ENCODE measurements at places on chromosomes 2 and 18.

DNA sequence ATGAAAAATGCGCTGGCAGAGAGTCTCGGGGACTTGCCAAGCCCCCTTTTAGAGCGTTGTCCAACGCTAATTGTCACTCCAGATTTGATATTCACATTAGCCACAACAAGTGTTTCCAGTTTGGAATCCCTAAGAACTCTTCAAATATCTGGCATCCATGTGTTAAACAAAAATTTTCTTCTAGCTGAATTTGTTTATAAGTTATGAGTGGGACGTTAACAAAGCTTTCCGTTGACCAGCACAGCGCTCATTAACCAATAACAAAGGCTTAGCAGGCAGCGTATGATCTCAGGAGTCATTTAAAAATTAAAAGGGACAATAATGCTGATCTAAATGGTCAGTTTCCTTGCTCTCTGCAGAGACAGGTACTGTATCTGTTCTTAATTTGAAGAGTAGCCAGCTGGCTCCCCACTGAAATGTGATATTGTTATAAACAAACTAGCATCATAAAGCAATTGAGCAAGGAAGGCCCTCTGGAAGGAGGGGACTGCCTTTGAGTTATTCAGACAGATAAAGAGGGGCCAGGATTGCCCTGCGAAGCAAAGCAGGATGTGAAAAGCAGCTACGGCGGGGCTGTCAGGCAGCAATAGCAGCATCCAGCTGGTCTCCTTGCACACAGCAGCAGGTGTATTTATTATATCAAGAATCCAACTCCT, 337.2 kb upstream of the SALL3 start:
- DNase-seq: no peak

GRCh38 chr2:168171059-168171762, 76.2 kb downstream of the STK39 start:
- DNase-seq: no peak

DNA sequence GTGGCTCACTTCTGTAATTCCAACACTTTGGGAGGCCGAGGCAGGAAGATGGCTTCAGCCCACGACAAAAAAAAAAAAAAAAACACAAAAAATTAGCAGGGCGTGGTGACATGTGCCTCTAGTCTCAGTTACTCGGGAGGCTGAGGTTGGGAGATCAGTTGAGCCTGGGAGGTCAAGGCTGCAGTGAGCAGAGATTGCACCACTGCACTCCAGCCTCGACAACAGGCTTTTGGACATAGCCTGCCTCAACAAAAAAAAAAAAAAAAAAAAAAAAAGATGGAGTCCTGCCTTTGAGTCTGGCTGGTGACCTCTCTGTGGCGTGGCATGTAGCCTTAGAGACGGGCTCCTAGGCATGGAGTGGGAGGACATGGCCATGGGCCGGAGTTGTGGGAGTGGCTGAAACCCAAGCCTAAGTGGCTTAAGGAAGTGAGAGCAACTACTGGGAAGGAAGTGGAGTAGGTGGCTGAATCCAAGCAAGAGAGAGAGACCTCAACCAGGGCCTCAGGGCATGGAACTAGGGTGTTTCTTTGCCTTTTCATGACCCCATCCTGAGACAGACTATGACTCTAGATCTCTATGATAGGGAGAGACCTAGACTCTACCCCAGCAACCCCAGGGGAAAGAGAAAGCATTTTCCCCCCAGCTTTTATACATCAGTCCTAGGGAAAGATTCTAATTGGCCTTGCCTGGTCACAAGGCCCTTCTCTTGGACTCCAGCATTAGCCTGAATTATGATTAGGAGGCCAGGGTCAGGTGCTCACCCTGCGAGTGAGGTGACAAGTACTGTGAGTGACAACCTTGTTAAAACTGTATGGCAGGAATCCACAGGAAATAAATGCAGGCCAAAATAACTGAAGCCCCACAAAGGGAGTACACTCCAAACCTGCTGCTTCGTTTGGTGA, 34.2 kb downstream of the NPAS2 start:
- no peak for DNase-seq

DNA sequence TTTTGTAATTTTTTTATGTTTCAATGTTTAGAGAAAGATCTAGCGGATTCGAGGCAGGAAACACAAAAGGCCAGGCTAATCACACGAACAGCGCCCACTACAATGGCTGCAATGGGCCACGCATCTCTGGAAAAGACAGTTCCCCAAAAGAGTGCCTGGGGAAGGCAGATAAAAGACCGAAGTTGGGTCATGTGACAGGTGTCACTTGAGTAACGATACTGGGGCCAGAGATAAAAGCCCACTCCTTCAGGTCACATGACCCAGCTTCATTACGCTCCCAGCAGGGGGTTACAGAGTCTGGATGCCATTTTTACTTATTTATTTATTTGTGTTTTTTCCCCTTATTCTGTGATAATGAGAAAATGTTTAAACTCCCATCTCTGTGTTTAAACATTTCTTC, 95.4 kb downstream of the CDK15 start:
- DNase-seq: no peak

DNA sequence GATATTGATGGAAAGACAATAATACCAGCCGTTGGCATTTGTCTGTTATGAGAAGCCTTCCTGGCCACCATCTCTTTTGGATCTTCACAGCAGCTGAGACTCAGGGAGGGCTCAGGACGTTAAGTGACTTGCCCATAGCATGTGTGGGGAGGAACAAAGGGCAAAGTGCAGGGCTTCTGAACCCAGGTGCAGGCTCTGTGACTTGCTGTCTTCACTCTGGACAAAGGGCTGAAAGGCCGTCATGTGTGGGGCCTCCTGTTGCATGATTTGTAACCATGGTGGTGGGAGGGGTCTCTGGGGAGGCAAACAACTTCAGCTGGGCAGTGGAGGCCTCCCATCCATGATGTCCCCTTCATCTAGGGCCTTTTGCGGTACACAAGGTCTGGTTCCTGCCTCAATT, 65.5 kb upstream of the SIX2 start:
- DNase-seq: no peak
